DMS79 treated with DMSO at 0.1 percent for 48 hours (cell line): ENCODE measurements at places on chromosomes 1 and 21.

GRCh38 chr1:55869065-55869464 lies 653.9 kb upstream of the USP24 start:
- peak; percentile 66 for DNase-seq

DNA sequence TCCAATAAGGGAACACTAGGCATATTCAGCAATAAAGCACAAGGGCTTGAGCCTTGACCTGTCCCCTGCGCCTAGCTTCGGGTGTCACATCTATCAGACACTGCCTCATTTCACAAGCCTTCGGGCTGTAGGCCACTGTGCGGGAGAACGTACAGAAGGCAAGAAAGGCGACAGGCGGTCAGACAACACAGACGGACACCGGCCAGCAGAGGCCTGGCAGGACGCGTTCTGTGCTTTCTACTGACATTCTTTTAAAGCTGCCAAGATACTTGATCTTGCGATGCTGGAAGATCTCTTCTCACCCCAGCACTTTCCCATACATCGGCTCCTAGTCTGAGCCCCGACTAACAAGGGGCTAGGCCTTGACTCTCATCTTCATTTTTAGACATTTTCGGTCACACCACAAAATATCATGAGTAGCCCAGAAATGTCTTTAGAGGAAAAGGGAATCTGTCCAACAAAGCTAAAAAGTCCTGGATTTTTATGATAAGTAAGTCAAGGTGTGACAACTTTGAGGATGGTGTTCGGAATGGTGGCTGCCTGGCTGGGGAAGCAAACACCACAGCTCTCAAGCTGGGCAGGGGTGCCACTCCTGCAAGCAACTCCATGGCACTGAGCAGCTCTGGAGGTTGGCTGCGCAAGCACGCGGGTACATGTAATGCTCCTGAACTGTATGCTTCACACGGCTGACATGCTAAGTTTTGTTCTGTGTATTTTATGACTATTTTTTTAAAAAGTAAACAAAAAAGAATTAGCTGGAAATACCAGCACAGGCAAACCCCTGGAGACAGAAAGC lies 18.7 kb downstream of the RIPK4 start:
- DNase-seq, result no peak

DNA sequence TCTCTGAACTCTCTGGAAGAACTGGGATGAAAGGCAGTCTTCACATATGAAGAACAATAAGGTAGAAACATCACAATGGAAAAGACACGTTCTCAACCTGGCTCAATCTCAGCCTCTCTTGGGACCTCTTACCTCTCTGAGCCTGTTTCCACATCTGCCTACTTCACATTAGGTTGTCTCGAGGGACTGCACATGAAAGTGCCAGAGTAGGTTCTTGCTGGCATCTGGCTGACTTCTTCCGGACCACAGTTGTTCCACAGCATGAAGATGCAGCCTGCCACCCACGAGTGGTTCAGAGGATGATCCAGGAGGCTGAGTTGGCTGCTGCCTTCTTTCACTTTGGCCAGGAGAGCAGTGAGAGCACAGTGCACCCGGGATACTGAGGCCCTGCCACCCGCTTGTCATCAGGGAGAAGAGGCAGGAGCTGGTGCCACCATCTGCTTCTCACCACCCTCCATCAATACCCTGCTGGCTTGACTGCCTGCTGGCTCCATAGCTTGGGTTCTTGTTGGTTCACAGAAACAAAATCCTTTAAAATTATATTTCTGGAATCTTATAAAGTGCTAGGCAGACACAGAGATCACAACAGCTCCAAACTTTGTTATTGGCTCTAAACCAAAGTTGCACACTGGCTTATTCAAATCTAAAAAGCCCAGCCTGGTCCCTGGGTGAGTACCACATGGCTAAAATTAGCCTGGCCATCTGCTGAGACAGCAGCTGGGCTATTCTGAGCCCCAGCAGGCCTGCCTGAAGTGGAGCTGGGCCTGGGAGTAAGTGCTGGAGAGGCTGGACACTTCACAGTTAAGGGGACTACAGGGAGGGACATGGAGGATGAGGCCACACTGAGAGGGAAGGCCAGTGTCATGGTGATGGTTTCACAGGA lies 46.9 kb upstream of the LIN9 start:
- DNase-seq, result no peak

- no peak for DNase-seq
These were observed 473.3 kb downstream of the NEGR1 start for GRCh38 chr1:71809085-71809484.

- peak; percentile 54 for DNase-seq
These were observed 124.3 kb downstream of the LACTBL1 start for GRCh38 chr1:22848405-22848804.
